Activated CD8-positive, alpha-beta memory T cell treated with anti-CD3 and anti-CD28 coated beads for 4 hours (primary cell): ENCODE measurements at places on chromosomes 6 and 20.

- DNase-seq: no peak
Observed at GRCh38 chr20:5548107-5548506, 202.1 kb upstream of the SHLD1 start.

GRCh38 chr6:63295553-63296194 is 24.1 kb downstream of the LGSN start:
- no peak for DNase-seq

- DNase-seq: no peak
Observed at GRCh38 chr6:30902709-30903108, 5.3 kb upstream of the GTF2H4 start.

GRCh38 chr20:11231742-11232648 is 558.2 kb upstream of the JAG1 start:
- DNase-seq: no peak

DNA sequence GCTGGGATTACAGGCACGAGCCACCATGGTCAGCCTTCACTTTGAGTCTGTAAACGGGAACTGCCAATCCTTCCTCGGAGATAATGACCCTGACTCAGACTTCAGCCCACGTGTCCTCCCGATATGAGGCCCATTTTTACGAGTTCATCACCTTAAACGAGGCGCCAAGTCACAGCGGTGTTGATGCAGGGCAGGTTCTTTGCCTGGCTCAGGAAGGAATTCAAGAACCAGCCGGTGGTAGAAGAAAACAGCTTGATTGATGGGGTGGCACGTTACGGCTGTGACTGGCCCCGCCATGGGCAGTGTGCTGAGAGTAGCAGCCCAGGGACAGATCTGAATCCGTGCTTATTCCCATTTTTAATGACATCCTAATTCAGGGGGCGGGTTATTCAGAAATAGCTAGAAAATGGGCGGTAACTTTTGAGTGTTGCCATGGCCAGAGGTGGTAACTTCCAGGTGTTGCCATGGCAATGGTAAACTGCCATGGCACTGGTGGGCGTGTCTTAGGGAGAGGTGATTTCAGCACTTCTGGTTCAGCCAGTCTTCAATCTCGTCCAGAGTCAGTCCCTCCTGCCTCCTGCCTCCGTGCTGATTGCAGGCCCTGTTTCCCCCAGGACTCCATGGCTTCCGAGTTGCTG is 9.1 kb upstream of the MAP1LC3A start:
- DNase-seq: no peak

GRCh38 chr6:45896783-45897441 is 118.7 kb downstream of the CLIC5 start:
- DNase-seq: no peak

DNA sequence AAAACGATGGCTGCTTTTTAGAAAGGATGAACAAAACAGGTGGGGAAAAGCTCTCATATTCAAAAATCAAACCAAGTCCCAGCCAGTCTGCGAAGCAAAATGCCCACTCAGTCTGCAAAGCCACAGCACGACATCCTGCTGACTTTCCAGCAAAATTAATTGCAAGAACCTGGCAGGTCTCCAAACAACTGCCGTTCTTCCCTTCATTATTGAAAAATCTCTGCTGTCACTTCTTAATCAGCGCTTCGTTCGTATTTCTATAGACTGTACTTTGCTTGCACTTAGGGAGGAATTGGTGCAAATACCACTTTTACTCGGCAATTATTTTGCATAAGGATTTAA is 222.4 kb downstream of the CBLN4 start:
- no peak for DNase-seq

- no peak for DNase-seq
Observed at GRCh38 chr6:152380351-152380767, 256.8 kb downstream of the SYNE1 start.

GRCh38 chr6:145155411-145155810 is 579.9 kb downstream of the EPM2A start:
- DNase-seq: no peak
